ENCODE measurements at places on chromosomes 2 and 18.

DNA sequence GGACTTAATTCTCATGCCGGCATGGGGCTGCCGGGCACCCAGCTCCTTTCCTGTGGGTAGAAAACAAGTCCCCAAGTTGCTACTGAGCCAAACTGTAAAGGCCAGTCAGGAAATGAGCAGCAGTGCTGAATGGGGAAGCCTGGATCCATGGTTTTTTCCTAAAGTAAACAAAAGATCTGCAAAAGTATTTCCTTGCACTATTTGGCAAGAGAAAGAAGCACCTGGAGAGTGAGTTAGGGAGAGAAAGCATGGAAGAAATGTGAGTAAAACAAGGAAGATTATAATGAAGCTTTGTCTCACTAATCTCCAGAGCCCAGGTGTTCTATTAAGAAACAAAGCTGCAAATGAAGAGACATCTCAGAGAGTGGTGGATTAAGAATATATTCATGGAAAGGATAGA is 117.6 kb downstream of the METTL8 start:
- no peak for DNase-seq

DNA sequence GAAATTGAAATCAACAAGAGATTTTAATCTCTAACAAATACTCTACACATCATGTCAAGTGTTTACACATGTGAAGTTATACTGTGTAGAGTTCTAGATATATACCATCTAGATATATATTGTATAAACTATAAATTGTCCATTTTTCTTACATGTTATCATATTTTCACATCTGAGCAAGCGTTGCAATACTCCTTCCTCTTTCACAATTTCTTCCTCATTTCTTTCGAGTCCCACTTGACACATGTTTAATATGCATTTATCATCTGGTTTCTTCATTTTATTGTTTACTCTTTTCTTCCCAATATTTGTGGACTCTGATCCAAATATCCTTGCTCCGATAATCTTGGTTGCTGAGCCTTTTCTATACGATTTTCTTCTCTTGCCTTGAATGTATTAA is 50.2 kb downstream of the UNC80 start:
- DNase-seq: no peak

GRCh38 chr2:239807568-239807967 is 217.6 kb downstream of the NDUFA10 start:
- no peak for DNase-seq

DNA sequence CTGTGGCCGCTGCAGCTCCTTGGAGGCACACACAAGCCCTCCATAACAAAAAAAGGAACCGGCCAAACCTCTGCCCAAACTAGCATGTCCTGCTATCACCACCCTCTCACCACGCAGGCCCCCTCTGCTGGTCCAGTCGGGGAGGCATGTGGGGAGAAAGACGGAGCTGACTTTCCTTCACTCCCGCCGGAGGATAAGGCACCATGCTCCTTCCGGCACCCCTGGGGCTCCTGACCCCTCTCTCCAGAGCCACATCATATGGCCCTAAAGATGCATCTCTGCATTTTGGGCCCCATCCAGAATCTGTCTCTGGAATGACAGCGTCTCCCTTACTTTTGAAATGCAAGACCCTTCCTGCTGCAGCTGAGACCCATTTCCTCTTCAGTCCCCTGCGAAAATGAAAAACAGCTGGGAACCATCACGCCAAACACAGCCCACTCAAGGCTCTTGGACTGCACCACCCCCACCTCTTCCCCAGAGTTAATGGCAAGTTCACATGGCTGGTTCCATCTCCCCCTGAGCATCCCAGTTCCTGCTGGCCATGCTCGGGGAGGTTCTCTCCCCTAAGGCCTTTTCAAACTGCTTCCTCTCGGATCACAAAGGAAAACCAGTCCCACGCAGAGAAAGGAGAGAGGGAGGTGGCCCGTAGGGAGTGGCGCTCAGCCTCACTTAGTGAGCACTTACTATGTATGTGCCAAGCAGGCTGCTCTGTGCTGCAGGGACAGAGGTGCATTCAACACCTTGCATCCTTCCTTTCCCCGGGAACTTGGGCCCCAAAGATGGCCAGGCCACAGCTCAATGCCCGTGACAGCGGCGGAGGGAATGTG is 35.2 kb upstream of the MLPH start:
- no peak for DNase-seq

DNA sequence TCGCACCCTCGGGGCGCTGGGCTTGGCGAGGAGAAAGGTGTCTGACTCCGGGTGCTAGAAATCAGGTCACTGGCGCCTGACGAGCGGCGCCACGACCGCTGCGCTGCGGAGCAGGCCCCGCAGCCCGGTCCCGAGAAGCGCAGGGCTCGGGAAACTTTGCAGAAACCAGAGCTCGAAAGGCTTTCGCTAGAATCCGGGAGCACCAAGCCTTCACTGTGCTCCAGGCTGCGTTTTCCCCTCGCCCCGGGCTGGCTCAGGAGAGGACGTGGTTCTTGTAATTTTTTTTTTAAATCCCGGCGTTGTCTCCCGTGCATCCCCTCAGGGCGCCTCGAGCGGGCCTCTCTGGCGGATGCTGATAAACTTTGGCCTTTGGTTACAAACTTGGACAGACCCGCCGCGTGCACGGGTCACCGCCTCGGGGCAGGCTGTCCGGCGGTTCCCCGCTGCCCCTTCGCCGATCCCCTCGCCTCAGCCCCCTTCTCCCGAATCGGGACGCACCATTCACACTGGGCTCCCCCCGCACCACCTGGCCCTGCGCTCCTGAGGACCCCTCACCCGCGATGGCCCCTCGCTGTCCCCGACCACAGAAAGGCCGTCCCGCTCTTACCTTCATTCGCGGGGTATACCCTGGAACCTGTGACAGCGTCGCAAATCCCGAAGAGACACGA is 419 bp downstream of the EPHA4 start:
- no peak for DNase-seq

GRCh38 chr2:145157741-145158591 is 638.0 kb upstream of the ZEB2 start:
- no peak for DNase-seq

DNA sequence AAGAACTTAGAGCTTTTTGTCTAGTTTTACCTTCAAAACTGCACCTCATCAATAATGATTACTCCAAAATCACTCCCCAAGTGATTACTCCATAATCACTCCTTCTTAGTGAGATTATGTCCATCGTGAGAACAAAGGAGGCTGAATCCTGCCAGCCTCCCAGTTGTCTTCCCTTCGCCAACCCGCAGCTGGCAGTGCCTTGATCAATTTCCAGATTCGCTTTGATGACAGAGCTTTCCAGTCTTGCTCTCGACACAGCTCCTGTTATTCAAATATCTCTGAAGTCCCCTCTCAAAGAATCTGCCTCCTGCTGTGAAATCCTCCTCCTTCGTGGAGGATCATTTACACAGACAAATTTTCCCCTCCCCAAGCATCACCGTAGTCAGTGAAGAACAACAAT is 237.7 kb downstream of the EIPR1 start:
- no peak for DNase-seq

DNA sequence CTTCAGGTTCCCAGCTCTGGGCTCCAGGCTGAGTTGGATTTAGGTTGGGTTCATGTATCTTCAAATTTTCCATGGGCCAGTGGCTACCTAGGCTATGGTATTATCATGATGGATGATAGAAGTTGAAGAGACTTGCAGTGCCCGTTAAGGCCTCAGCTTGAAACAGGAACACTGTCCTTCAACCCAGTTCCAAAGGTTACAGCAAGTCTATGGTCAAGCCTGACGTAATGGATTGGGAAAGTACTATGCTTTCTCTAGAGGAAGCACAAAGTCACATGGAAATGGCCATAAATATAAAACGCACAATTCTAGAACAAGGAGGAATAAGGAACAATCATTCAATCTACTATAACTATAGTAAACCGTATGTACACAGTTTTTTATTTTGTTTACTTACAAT is 593.2 kb downstream of the ZEB2 start:
- no peak for DNase-seq

GRCh38 chr2:38097988-38098385 is 22.0 kb upstream of the CYP1B1 start:
- no peak for DNase-seq

GRCh38 chr2:168180483-168180882 is 66.9 kb downstream of the STK39 start:
- no peak for DNase-seq

GRCh38 chr2:43041661-43042360 is 184.6 kb downstream of the ZFP36L2 start:
- no peak for DNase-seq

DNA sequence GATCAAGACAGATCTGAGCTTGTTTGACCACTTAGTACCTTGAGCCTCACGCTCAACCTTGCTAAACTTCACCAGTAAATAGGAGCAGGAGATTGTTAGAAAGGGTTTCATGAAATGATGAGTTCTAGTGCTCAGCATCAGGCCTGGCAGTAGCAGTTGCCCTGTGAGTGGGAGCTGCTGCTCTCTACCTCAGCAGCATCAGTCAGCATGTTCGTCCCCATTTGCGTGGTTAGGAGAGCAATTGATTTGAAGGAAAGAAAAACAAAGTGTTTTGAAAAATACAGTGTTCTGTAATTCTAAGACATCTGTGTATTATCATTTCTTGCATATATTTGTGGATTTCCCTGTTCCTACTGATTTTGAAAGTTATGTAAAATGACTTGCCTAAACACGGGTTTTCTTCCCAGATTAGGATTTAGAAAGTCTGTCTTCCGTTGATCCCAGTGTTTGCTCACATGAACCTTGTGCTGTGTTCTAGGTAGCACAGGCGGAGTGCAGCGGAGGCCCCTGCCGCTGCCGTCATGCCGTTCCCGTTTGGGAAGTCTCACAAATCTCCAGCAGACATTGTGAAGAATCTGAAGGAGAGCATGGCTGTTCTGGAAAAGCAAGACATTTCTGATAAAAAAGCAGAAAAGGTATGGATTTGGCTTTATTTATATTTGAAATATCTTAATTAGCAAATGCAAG is 47.0 kb downstream of the CAB39 start:
- no peak for DNase-seq

DNA sequence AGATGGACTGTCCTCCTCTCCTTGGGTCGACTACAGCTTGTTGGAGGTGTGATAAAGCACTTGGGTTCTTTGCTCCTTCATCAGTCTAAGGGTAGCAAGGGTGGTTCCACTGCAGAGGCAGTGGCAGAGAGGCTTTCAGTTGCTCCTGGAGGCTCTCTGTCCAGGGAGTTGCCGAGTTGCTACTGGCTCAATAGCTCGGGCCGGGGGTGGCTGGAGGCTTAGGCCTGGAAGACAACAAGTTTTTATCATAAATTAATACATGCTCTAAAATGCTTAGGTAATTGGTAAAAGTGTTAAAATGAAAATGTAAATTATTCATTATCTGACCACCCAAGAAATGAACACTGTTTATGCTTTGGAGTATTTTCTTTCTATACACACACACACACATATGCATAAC is 162.0 kb upstream of the NRP2 start:
- DNase-seq: no peak

GRCh38 chr2:53289309-53290006 is 478.1 kb upstream of the CHAC2 start:
- DNase-seq: no peak

DNA sequence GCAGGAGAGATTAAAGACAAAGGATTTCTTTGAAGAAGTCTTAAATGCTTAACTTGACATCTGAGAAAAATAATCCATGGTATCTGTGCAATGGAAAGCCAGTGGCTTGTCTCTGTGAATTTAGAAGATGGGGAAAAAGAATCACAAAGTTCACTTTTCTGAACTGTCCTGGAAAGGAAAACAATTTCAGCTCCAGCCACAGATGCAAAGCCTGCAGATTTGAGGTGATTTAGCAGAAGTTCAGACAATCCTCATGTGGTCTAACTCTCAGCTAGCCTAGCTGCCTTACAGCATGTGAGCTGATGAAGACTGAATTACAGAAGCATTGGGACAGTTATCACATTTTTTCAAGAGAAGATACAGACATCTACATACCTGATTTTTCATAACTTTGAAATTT is 126.7 kb upstream of the ITGB6 start:
- DNase-seq: no peak

GRCh38 chr2:132632000-132632649 is 37.9 kb downstream of the LYPD1 start:
- no peak for DNase-seq

- no peak for DNase-seq
Observed at GRCh38 chr2:98282109-98282508, 64.1 kb upstream of the CNGA3 start.

GRCh38 chr2:200703926-200704637 is 107.6 kb upstream of the BZW1 start:
- no peak for DNase-seq

- DNase-seq: no peak
Observed at GRCh38 chr18:61326407-61326806, 6.8 kb upstream of the CDH20 start.

GRCh38 chr18:261398-262073 is 6.3 kb downstream of the THOC1 start:
- no peak for DNase-seq

DNA sequence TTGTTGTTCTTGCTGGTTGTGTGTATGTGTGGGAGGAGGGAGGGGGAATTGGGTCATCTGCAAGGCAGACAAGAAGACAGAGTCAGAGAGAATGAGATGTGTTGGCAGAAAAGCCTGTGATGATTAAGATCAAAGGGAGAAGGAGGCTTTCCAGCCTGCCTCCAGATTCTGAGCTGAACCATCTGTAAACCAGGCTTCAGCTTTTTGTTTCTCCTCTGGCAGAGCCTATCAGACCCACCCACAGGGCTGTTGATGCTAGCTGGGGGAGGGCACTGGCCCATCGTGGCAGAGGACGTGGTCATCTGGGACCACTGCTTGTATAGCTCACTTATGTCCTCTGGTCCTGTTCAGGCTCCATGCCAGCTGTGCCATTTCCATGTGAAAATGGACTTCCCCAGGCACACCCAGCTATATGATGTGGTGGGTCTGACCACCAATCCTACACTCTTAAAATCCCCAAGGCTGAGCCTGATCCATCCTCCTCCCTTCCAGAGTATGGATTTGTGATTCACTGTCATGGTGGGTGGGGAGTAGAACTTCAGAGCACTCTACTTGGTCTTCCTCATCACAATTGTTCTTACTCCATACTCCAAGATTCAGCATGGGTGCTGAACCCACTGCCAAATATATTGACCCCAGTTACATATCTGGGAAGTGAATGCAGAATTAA is 27.8 kb upstream of the COL6A3 start:
- DNase-seq: no peak

GRCh38 chr2:232315049-232315922 is 63.3 kb upstream of the ALPP start:
- DNase-seq: peak; percentile 48

- no peak for DNase-seq
Observed at GRCh38 chr2:136212426-136213378, 94.8 kb upstream of the CXCR4 start.

DNA sequence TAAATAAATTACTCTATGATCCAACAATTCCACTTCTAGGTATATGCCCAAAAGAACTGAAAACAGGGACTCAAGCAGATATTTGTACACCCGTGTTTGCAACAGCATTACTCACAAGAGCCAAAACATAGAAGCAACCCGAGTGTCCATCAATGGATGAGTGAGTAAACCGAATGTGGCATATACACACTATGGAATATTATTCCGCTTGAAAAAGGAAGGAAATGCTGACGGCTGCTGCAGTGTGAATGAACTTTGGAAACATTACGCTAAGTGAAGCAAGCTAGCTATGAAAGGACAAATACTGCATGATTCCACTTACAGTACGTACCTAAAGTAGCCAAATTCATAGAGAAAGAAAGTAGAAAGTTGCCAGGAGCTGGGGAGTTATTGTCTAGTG is 32.2 kb downstream of the MREG start:
- DNase-seq: no peak

- no peak for DNase-seq
Observed at GRCh38 chr2:29697715-29698114, 223.7 kb downstream of the ALK start.
